ENCODE measurements at places on chromosomes 5 and 9.

- no peak for DNase-seq
These were observed 175.3 kb upstream of the BRINP1 start for GRCh38 chr9:119544492-119544891.

- DNase-seq, result no peak
These were observed 16.3 kb downstream of the DAPK1 start for GRCh38 chr9:87513880-87514535.

DNA sequence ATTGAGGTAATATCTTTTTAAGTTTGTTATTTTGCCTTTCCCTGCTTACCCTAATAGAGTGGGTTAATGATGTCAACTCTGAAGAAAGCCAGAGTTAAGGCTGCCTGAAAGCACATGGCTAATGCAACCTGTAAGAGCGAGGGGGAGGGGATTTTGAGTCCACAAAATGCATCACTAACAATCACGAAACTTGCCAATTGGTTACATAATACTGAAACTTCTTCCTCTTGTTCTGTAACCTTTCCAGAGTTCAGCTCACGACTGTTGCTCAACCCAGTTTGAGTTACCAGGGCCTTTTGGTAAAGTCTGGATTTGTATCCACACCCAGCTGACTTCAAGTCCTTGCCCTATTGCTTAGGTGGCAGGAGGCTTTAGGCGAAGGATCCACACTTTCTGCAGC is 308.8 kb downstream of the EFNA5 start:
- no peak for DNase-seq

GRCh38 chr9:23669776-23670175 is 156.3 kb downstream of the ELAVL2 start:
- DNase-seq, result no peak

DNA sequence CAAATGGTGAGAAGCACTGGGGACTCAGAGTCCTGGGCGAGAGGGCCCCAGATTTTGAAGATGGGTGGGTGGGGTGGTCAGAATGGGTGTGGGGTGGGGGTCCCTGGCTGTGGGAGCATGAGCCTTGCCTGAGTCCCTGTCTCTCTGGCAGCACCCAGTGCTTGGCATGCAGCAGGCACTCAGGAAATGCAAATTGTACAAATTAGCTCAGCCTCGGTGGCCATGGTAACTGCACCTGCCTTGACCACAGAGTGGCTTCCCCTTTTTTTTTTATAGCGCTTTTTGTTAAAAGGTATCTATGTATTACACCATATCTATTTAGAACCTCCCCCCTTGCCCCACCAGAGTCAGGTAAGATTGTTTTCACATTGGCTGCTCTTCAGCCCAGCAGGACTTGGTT is 19.2 kb upstream of the PITX1 start:
- DNase-seq, result no peak

DNA sequence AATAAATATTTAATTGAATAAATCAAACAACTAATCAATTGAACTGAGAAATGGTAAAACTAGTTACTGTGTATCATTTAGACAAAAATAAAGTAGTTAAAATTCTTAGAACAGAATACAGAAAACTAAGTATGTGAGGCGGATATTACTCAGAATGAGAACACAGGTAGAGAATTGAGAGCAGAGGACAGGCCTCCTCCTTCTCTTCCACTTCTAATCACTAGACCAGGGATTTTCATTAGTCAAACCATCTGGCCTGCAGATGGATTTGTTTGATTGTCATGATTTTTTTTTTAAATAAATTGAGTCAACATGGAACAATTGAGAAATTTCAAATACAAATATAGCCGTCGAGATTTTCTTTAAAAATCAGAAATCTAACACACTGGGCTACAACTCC is 198.6 kb upstream of the HMHB1 start:
- DNase-seq, result no peak

GRCh38 chr5:31452314-31452713 is 79.6 kb downstream of the DROSHA start:
- DNase-seq, result no peak

DNA sequence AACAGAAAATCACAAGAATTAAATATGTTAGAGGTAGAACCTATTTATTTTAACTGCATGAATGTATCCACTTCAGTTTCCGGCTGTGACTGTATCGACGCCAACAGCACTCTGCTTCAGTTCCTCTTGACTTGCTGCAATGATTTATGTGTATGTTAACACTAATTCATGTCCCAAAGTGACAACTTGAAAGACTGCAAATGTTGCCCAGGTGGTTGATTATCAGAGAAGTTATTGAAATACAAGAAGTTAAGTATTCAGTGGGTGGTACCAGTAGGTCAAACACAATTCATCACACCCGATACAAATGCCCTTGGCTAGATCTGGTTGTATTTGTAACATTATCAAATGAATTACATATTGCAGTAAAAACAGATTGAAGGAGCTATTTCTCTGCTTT is 622.7 kb upstream of the CDH18 start:
- no peak for DNase-seq

DNA sequence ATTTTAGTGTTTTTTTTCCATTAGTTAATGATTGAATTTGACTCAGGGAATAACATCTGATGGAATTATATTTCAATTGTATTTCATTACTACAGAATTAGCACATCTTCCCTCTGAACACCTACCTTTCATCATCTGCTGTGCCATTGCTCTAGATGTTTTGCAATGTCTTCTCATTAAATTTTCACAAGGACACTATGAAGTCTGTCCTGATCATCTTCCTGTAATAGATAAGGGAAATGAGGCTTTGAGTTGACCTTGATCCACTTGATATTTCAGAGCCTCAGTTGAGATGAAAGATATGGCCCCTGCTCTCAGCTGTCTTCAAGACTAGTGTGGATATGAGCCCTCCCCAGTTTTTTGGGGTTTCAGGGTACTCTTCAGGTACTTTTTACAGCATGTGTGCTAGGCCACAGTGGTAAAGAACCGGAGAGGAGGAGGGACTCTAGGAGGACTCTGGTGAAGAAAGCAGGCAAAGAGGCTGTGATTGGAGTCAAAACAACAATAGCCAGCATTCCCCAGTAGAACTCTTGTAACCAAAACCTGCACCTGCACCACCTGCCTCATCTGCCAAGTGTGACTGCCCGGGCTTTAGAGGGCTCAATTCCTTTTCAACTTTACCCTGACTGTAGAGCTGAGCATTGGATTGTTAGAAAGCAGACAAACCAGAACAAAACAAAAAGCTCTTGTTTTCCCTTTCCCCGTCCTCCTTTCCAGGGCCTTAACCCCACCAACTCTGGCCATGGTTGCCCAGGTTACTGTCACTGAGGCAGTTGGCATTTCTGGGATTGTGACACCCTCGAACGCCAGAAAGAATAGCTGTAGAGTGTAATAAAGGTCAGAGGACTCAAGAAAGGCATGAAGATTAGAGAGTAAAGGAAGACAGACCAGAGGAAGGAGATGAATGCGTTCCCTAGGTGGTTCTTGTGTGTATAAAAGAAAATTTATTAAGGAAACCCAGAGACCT is 56.3 kb downstream of the ERAP1 start:
- no peak for DNase-seq

- DNase-seq, result no peak
These were observed 43.8 kb downstream of the THBS4 start for GRCh38 chr5:80078921-80079320.

GRCh38 chr5:180464603-180464970 is 29.6 kb upstream of the CNOT6 start:
- DNase-seq, result no peak

DNA sequence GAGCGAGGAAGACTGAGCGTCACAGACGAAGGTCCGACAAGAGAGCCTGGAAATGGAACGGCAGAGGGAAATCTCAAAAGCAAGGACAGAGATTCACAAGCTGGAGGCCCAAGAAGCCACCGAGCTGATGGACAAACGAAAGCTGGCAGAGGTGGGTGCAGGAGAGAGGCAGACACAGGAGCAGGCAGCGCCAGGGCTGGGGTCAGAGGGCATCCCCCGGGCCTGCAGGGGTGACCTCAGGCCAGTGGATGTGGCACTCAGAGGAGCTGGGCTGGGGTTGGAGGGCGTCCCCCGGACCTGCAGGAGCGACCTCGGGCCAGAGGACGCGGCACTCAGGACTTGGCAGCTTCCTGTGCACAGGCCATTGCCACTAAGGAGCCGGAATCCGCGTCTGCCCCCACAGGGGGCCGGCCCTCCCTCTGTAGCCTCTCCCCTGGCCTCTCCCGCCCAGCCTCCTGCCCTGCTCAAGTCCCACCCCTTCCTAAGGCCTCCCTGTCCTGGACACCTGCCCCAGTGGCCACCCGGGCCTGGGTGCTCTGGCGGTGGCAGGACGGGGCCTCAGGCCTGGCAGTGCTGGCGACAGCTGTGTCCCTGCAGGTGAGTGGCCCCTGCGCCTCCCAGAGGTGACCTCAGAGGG is 40.4 kb downstream of the EXD3 start:
- DNase-seq, result no peak

- no peak for DNase-seq
These were observed 110.4 kb upstream of the GRHPR start for GRCh38 chr9:37311938-37312708.

GRCh38 chr9:99118782-99119466 is 14.0 kb downstream of the TGFBR1 start:
- no peak for DNase-seq

- DNase-seq, result no peak
These were observed 147.8 kb downstream of the RXRA start for GRCh38 chr9:134474055-134474370.

DNA sequence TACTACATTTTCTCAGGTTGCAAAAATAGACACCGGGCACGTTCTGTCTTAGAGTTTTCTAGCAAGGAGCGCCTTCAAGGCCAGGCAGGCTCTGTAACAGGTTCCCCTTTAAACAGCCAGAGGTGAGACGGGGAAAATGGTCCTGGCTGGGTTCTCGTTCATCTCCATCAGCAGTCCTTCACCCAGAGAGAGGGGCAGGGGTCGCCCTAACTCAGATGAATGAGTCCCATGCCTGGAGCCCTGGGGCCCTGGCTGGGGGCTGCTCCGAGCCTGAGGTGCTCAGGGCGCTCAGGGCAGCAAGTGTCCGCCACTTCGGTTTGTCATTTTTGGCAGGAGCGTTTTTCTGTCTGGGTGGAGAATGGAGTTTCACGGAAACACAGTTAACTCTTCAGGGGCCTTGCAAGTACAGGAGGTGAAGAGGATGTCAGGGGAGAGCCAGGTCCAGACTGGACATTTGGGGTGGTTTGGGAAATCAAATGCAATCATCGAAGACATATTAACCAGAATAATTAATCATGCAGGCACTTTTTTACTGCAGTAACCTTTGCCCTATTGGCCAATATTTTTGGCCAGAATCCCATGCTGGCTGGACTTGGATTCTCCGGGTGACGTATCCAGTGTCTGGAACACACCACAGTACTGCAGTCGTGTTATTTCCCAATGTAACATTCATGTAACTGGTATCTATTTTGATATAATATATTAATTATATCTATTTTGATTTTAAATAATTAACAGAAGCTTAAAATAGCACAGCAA is 2.9 kb downstream of the NTNG2 start:
- DNase-seq, result no peak

DNA sequence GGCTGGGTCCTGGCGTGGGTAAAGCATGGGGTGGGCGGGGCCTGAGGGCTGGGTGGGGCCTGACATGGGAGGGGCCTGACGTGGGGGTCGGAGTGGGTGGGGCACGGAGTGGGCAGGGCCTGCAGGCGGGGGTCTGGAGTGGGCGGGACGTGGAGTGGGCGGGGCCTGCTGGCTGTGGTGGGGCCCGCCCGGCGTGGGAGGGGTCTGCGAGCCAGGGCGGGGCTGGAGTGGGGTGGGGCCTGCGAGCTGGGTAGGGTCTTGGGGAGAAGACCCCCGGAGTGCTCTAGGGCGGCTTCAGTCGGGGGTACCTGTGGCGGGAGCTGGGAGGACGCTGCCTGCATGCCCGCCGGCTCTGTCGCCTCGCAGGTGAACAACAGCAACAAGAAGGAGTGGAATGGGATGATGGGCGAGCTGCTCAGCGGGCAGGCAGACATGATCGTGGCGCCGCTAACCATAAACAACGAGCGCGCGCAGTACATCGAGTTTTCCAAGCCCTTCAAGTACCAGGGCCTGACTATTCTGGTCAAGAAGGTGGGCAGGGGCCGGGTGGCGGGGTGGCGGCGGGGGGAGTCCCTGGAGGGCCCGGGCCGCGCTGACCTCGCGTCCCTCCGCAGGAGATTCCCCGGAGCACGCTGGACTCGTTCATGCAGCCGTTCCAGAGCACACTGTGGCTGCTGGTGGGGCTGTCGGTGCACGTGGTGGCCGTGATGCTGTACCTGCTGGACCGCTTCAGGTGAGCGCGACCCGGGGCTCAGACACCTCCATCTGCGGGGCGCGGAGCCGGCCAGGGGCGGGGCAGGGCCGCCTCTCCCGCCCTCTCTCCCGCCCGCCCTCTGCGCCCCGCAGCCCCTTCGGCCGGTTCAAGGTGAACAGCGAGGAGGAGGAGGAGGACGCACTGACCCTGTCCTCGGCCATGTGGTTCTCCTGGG is 8.0 kb downstream of the LRRC26 start:
- no peak for DNase-seq

DNA sequence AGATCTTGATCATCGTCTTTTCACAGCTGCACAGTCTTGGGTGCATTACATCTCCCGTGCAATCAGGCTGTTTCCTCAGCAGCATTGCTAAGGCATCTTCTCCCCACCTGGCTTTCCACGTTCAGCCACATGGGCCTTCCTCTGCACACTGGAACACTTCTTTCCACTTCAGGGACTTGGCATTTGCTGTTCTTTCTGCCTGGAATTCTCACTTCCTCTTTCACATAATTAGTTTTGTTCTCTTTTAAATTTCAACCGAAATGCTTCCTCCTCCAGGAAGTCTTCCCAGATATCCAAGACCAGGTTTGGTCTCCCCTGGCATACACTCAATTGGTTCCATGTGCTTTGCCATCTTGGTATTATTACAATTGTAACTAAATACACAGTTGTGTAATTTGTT is 43.8 kb downstream of the WHRN start:
- DNase-seq, result no peak

DNA sequence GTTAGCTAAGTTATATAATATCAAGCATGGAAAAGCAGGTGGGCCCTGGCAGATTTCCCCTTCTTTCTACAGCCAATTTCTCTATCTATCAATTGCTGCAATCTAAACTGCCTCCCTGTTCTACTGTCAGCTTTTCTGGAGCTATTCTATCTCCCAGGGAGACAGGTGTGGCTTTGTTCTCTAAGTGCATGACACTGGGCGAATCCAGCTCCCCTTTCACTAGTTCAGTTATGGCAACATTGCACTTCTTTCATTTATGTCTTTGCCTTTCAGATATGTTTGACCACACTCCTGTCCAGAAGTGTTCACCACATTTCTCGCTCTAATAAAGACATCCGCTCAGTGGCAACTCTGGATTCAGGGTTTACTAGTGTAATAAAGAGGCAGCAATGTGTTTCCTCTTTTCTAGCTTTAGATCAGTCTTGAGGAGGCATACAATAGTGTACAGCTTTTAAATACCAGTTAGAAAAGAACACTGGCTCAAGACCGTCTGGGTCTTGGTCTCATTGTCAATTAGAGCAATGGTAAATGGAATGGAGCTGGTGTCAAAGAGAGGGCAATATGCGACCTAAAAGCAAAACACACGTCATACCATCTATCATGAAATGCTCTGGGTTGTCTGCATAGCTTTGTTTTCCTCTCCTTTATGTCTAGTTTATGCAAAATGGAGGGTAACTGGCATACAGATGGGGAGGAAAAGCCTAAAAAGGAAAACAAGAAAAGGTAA is 197.0 kb downstream of the SLF1 start:
- DNase-seq, result no peak

Data from activated T-helper 1 cell treated with anti-CD3 and anti-CD28 coated beads, Interleukin-2, amount 50 U/mL, for 16 hours (primary cell).